Activated CD8-positive, alpha-beta memory T cell treated with anti-CD3 and anti-CD28 coated beads, Interleukin-2, amount 10 ng/mL, durations not matched to agents 7 days and 5 days (primary cell): ENCODE measurements at places on chromosomes 5 and 9.

GRCh38 chr5:1516615-1517601 is 6.9 kb downstream of the LPCAT1 start:
- H3K36me3 ChIP-seq, result peaks cover 23% of the 10 kb centered on the region
- H3K27ac ChIP-seq, result peak overlapping the region; percentile 54
- H3K4me3 ChIP-seq, result no peak overlapping the region
- no peaks in the 10 kb centered on the region for H3K27me3 ChIP-seq
- H3K4me1 ChIP-seq, result peaks cover 52% of the 10 kb centered on the region

GRCh38 chr5:154618696-154619095 is 136.5 kb upstream of the LARP1 start:
- no peak overlapping the region for H3K27ac ChIP-seq
- H3K4me1 ChIP-seq, result no peaks in the 10 kb centered on the region
- DNase-seq, result no peak
- H3K36me3 ChIP-seq, result no peaks in the 10 kb centered on the region
- H3K27me3 ChIP-seq, result peaks cover 26% of the 10 kb centered on the region

GRCh38 chr9:86591472-86591871 is 237.3 kb upstream of the TUT7 start:
- H3K4me3 ChIP-seq, result no peak overlapping the region
- DNase-seq, result no peak
- no peaks in the 10 kb centered on the region for H3K4me1 ChIP-seq
- H3K27ac ChIP-seq, result no peak overlapping the region
- peaks cover 2% of the 10 kb centered on the region for H3K27me3 ChIP-seq

DNA sequence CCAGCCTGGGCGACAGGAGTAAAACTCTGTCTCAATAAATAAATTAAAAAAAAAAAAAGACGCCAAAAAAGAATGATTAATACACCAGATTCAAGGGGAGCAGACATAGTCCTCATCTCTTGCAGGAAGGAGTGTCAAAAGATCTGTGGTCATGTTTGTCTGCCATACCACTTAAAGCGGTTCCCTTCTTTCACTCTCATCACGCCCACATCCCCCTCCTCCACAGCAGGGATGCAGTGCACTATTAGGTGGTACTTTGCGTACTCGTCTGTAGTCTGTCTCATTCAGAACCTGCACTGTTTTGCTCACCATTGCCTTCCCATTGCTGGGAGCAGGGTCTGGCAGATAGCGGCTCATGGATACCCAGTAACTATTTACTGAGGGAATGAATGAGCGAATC is 11.2 kb downstream of the CDHR2 start:
- peaks cover 30% of the 10 kb centered on the region for H3K4me1 ChIP-seq
- no peak overlapping the region for H3K4me3 ChIP-seq
- no peak overlapping the region for H3K27ac ChIP-seq
- DNase-seq, result no peak

- no peak overlapping the region for H3K27ac ChIP-seq
- H3K4me3 ChIP-seq, result no peak overlapping the region
- peaks cover 4% of the 10 kb centered on the region for H3K4me1 ChIP-seq
- no peak for DNase-seq
Observed at GRCh38 chr9:137435980-137436760, 5.0 kb downstream of the ENTPD8 start.
